ENCODE measurements at places on chromosomes 16 and 17.

DNA sequence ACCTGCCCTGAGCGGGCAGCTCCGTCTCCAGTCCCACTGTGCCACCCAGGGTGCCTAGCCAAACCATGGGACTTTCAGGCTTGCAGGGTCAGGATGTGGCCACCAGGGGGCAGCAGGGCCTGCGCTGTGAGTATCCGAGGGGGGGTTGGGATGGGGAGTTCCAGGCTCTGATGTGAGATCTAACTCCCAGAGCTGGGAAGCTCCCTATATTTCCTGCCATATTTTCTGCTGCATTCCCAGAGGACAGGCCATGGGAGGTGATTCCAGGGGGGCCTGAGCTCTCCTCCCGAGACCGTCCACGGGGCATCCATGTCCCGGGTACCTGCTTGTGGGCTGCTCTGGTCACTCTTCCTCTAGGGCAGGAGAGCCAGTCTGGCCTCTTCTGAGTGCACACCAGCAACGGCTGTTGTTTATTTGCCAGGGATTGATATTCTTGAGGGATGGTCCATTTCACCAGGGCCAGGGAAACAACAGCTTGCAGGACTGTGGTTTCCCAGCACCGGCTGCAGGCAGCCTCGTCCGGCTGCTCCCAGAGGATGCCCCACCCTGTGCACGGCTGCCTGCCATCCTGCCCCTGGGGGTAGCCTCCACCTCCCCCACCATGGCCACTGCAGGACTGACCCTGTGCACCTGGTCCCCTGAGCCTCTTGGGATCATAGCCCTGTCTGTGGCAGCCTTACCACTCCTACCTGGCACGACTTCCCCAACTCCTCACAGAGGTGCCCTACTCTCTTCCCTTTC lies 1.2 kb downstream of the GPR142 start:
- peak; percentile 26 for DNase-seq

DNA sequence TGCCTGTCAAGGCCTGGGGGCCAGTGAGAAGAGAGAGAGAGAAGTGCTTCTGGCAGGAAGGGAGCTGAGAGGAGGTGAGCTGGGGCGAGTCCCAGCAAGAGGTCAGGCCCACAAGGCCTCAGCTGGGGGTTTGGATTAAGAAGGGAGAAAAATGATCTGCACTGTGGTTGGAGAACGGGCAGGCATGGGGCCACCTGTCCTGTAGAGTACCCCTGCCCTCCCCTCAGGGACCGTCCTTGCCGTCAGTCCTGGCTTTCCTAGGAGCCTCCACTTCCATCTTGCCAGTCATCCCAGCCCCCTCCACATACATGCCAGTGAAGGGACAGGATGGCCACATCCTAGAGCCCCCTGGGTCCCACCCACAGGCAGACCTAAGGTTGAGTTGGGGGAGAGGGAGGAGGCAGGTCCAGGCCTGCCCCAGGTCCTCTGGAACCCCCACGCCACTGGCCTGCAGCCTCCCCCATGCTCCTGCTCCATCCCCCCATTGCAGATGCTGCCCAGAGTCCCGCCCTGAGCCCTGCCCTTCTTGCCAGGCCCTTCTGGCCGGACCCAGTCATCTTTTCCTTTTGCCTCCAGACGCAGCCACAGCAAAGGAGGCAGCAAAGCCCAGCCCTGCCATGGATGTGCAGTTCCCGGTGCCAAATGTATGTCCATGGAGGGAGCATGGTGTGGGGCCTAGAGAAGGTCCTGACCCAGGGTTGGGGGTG lies 18.9 kb downstream of the KATNB1 start:
- no peak for DNase-seq

GRCh38 chr17:16880121-16880842 lies 91.6 kb downstream of the TNFRSF13B start:
- no peak for DNase-seq

DNA sequence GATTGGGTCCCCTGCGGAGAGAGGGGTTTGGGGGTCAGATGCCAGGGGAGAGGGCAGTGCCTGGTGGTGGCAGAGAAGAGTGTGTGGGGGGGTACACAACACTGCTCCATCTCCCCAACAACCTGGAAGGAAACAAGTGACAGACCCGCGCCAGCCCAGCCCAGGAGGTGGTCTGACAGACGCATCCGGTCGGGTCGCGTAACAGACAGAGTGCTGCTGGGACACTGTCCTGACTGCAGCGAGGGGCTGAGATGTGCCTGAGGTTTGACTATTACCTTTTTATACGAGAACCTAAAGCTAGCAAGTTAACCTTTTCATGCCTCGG lies 16.2 kb downstream of the UNC13D start:
- no peak for DNase-seq

DNA sequence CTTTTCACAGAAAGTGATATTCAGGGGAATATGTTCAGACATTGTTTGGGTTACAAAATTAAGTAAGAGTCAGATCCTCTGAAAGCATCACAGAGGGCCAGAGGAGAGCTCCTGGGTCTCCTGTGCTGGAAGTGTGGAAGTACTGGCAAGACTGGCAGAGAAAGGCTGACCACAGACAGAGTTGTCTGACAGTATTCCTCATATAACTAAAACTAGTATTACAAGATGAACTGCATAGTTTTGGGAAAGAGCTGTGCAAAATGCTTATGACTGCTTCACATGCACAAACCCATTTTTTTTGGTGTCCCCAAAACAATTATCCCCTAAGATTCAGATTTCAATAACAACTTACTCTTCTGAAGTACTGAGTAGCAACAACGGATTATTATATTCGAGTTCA lies 35.2 kb downstream of the N4BP1 start:
- no peak for DNase-seq

DNA sequence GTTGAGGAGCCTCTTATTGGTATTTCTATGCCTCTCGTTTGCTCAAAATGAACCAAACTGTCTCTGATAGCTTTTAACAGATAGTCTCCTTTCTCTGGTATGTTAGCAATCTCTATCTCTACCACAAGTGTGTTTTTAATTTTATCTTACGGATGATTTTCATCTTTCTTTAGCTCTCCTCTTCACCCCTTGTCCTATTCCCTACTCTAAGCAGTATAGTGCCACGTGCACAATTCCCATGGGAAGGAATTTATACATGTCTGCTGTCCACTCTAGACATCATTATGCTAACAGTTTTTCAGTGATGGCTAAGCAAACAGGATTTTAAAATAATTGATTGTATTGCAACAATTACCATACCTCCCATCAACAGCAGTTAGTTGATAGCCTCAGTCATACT lies 177.3 kb downstream of the CYB561 start:
- DNase-seq, result no peak

DNA sequence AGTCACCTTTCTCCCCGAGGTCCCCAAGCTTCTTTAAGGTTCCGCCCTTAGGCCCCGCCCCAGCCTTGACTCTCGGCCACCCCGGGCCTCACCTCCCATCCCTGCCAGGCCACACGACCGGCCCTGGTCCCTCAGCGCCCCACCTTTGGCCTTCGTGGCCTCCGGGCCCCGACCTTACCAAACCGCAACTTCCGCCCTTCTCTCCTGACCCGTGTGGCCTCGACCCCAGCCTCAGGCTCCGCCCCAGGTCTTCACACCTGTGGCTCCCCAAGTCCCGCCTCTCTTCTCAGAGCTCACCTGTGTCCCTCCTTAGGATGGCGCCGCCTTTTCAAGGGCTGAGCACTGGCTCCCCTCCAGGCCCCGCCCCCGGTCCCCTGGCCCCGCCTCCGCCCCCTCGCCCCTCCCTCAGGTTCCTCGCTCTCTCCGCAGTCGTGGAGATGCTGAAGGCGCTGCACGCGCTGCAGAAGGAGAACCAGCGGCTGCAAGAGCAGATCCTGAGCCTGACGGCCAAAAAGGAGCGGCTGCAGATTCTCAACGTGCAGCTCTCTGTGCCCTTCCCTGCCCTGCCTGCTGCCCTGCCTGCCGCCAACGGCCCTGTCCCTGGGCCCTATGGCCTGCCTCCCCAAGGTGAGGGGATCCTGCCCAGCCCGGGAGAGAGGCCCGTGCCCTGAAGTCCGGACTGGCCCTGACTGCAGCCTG lies 10.0 kb upstream of the CISD3 start:
- DNase-seq, result no peak
